ENCODE measurements at places on chromosomes 4 and X.

GRCh38 chrX:65406532-65406931, 128.1 kb downstream of the LAS1L start:
- DNase-seq = no peak

- no peak for DNase-seq
Measured at GRCh38 chrX:7689791-7690412, 153.1 kb upstream of the VCX start.

GRCh38 chr4:24753519-24753918, 41.9 kb upstream of the SOD3 start:
- no peak for DNase-seq

DNA sequence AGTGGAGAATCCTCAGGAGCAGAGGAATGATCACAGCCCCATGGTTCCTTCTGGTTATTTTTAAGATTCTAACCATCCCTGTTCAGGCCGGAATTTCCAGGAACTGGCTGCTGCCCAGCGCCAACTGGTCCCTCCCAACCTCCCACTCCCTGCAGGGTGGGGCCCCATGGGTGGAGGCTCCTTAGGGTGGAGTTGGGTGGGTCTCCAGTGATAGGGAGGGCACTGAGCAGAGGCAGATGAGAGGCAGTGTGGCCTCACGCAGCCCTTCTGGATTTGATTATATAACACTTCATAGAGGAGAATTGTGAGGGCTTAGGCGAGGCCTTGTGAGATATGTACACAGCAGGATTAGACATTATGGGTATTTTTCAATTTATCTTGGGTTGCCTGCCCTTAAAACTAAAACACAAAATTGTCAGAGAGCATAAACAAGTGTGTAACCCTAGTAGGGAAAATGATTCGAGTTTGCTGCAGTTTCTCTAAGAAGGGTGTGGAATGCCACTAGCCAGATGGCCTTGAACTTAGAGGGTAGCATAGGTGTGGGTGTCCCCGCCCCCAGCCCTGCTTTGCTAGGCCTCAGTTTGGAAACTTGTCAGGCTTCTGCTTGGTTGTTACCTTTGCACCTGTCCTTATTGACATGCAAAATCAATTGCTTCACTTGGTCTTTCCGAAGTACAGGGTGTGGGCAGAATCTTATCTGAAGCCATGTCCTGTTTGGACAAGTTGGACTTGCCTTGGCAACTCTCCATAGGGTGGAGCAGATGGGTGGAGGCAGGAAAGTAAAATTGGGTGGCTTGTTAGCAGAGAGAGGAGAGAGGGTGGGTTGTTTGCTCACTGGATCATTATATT, 9.4 kb downstream of the KLF3 start:
- no peak for DNase-seq

DNA sequence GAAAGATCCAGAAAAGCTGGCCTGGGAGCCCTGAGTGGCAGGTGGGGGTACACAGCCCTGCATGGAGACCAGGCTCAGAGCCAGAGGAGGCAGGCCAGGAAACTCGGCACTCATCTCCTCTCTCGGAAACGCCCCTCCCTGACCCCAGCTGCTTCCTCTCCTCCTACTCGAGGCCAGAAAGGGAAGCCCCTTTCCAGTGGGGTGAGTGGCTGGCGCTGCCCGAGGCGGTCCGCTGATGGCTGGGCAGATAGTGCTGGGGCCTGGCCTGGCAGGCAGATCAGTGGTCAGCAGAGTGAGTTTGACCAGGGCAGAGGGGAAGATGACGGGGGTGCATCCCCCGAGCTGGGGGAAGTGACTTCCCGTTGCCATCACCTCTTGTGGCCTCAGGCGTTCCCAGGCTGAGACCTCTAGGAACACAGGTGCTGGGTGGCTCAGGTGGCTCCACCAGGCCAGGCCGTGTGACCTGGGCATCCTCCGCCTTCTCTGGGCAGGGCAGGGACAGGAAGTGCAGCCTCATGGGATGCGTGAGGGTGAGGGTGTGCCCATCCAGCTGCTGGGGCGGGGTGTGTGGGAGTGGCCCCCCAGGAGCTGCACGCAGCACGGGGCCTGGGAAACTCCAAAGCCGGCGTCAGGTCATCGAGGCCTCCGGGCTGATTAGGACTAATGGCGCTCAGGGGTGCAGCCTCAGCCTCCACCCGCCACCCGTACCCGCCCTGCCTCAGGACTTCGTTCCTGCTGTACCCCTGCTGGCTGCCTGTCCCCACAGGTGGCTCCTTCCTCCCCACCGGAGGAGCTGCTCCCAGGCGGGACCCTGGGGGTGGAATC, 5.7 kb downstream of the SH3BP2 start:
- DNase-seq = no peak

- no peak for DNase-seq
Measured at GRCh38 chr4:8857766-8858700, 13.6 kb downstream of the HMX1 start.

DNA sequence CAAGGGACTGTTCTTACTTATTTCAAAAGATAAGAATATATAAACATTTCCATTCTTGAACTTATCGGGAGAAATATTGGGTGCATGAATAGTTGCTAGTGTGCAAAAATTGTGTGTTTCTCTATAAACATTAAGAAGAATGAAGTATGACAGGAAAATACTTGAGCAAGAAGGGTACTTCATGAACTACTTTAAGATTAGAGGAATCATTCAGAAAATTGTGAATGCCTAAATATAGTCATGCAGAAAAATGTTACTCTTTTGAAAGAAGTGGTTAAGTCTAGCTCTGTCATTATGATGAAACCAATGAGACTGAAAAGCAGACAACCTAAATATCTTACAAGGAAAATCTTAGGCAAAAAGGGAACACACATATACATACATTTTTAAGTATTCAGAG, 207.8 kb upstream of the PCDH18 start:
- no peak for DNase-seq

- no peak for DNase-seq
Measured at GRCh38 chr4:80179637-80180161, 17.6 kb upstream of the PRDM8 start.

DNA sequence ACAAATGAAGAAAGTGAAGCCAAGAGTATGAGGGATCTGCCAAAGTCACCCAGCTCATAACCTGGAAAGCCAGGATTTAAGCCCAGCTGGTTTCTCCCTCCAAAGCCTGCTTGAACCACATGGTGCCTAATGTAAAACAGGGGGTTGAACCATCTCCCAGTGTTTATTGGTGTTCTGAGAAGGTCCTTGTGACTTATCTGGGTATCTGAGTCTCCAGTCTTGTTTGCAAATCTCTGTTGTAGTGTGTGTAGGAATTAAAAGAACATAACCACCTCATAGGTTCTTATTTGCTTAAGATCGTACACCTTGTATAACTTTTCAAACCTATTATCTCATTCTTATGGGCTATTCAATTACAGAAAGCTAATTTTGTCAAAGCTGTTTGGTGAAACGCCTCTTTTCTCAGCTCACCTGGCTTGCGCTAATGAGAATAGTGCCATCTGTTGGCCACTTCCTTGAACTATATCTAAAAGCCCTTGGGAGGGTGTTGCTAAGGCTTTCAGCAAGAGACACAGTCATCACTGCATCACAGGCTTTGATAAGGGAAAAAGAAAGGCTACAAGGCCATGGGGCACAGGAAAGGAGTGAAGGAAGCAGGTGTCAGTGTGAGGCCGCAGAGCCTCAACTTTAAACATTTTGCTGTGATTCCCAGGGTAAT, 34.0 kb downstream of the ETDB start:
- no peak for DNase-seq

- DNase-seq = no peak
Measured at GRCh38 chr4:133929531-133930239, 271.9 kb downstream of the PABPC4L start.

DNA sequence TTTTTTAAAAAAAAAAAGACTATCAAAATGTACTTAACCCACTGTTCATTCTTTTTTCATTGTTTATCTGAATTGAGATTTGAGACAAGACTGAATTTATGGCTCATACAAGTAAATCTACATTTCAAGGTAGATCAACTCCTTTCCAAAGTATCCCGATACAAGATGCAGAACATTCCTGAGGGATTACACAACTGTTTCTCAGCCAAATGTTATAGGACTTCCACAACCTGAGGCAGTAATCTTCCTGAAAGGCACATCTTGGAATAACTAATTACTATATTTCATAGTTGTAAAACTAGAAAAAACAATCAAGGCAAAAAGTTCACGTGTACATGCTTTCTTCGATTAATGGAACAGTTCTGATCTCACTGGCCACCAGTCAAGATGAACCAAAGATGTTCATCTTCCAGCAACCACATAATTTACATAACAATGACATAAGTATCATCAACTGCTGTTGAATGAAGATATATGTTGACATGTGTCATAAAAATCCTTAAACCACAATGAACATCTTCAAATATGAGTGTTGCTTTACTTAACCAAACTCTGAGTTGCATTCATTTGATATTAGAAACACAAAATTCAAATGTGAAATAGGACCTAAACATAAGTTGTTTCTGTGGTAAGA, 225.2 kb upstream of the DKK2 start:
- DNase-seq = no peak

DNA sequence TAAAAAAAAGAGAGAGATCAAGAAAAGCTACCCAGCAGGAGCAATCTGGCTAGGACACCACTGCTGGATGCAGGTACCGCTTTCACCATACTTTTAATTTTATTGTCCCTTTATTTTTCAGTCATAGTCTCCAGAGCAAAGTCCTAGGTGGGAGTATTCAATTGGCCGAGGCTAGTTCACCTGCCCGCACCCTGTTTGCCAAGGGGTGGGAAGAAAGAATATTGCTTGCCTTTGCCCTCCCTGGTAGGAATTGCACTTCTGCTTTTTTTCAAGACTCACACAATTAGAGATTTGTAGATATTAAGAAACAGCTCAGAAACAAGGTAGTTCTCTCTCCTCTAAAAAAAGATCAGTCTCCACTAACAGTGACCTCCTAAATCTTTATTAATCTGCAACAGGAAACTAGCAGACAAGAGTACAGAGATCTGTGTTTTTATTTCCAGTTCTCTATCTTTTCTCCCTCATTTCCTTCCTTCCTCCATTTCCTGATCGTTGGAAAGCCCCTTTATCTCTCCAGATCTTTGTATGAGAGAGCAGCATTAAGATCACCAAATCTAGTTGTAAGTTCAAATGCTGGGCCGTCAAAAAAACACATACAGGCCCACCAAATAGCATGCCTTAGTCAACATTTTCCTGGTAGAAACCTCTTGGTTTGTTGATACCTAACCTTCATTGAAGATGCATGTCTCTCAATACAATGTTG, 9.4 kb upstream of the RPGR start:
- DNase-seq = no peak

DNA sequence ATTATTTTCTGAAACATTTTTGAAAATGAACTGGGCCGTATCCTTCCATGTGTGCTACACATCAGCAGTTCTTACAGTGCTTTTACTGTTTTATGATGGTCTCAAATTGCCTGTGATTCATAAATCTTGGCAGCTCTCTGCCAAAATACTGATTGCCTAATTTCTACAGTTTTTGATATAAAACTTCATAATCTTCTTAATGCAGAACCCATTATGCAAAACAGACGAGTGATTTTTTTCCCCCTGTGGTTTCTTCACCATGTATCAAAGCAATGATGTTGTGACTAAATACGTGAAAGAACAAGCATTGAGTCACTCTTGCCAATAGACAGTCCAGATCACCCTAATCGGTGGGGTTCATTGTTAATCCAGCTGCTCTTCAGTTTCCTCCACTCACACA, 156.4 kb upstream of the WDR1 start:
- no peak for DNase-seq

DNA sequence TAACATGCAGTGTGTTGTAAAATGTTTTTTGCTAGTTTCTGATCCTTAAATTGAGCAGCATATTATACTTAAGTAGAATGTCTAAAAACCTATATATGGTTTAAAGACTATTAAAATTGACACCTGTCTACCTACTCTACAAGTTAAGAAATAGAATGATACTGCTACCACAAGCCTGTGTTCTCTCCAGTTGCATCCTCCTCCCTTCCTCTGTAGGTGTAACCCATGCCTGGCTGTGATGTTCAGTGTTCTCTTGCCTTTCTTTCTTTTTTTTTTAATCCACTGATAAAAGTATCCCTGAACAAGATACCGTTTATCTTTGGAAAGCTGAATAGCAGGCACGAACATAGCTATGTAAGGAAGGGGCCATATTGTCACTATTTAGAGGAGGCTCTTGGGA, 99.1 kb downstream of the KDM6A start:
- DNase-seq = no peak

GRCh38 chr4:182062936-182063335, 180.3 kb upstream of the TENM3 start:
- DNase-seq = no peak

DNA sequence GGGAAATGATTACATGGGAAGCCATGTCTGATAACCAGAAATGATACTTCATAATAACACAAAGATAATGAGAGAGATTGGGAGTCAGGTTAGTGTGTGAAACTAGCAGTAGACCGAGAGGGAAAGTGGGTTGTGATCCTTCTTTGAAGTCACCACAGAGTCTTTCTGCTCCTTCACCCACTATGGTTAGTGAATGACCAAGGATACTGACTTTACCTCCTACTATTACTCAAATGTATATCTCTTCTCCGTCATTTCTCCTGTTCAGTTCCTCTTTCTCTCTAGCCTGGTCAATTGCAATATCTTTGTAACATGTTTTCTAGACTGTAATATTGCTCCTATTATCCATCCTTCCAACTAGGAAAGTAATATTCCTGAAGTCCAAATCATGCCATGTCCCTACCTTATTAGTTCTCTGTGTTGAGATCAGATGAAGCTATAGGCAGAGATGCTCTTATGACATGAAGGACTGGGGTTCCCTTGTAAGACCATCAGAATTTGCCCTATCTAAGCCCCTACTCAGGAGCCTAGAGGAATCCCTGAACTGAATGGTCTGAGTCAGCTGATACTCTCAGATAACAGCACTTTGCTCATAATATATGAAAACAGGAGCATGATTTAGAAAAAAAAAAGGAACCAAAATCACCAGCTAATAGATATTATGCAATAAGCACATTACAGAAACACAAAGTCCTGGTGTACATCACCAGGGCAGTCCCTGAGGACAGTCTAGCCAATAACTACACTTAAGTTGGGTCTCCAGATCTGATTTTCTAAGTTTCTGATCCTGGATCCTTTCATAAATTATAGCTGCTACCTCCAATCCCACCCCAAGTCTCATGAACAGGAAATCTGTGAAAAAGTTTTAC, 81.2 kb downstream of the SHROOM3 start:
- no peak for DNase-seq

- no peak for DNase-seq
Measured at GRCh38 chrX:132059973-132060540, 37.0 kb downstream of the STK26 start.

DNA sequence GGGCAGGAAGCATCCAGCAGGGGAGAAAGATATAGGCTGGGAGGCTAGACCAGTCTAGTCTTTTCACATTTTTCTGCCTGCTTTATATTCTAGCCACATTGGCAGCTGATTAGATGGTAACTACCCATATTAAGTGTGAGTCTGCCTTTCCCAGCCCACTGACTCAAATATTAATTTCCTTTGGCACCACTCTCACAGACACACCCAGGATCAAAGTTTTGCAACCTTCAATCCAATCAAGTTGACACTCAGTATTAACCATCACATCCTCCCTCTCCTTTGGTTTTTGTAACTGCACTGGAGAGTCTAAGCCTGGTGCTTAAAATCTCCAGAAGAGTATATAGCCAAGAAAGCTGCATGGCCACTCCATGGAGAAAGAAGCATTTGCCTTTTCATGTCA, 560.4 kb downstream of the GRXCR1 start:
- no peak for DNase-seq

GRCh38 chr4:122524176-122524575, 67.7 kb upstream of the IL2 start:
- DNase-seq = no peak

Data from NCI-H2107 (cell line).